ENCODE measurements at places on chromosomes 11 and 22.
A peak's percentile ranks its signal among the peaks of the same experiment; 100 is the strongest.

GRCh38 chr11:17792161-17792560 lies 57.6 kb downstream of the KCNC1 start:
- no peak for DNase-seq

DNA sequence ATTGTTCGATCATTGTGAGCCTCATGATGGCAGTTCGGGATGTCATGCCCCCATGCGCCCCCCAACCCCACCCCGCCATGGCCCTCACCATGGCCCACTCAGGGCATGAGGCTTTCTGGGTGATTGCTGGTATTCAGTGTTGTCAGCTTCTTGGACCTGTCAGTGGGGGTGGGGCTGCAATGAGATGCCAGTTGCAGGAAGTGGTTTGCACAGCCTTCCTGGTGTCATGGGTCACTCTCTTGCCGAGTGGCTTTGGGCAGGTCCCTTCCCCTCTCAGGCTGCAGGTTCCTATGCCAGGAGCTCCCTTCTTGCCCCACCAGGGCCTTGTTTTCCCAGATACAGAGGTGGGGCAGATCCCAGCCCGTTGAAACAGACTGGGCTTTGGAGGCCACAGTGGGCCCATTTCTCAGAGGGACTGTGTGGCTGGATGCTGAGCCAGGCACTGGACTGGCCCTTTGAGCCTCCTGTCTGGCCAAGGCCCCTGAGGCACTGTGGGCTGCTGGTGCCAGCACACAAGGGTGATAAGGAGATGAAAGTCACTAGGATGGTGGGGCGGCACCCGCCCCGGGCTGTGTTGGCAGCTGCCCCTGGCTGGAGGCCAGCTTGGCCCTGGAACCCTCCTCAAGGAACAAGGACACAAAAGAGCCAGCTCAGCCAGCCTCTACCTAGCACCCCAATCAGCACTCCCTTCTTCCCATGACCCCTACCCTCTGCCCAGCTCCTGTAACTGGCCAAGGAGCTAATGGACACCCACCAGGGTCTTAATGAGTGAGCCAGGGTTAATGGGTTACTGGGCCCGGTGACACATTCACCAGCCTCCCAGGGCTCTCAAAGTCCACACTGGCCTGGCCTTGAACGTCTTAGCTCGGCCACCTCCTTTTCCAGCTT lies 1.5 kb upstream of the GGT1 start:
- peak; percentile 46 for DNase-seq

DNA sequence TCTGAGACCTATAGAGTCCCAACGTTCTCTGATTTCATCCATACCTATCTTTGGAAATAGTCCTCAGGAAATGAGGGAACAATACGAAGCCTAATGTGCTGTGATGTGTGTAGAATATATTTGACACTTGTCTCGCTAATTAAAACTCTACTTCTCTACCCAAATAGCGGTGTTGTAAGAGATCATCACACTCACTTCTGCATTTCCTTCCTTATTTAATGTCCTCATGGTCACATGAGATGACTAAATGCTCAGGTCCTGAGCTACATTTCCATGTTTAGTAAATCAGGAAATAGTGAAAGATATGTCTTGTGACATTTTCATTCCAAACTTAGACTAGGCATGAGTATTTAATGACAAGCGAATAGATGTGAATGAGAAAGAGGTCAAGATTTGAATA lies 112.3 kb downstream of the MAML2 start:
- no peak for DNase-seq

- DNase-seq = no peak
These were observed 415.4 kb downstream of the MN1 start for GRCh38 chr22:27386186-27386585.

GRCh38 chr22:41425660-41426365 lies 20.8 kb downstream of the TOB2 start:
- DNase-seq = no peak

DNA sequence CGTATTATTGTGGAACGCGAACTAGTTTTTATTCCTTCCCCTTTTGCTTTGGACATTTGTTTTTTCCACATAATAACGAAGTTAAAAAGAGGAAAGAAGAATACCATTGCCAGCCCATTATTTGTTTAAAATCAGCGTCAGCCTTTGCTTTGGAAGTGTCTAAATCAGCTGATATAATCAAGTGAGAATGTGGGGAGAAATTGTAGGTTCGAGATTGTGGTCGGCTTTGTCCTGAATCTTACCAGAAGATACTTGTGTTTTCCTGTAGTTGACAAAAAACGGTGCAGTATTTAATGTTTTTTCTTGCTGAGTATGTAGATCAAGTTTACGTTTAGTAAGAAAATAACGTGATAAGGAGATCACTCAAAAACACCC lies 935 bp downstream of the ZNF143 start:
- DNase-seq = no peak

- peak; percentile 31 for DNase-seq
These were observed 7.0 kb upstream of the CASP12 start for GRCh38 chr11:104905271-104905670.

DNA sequence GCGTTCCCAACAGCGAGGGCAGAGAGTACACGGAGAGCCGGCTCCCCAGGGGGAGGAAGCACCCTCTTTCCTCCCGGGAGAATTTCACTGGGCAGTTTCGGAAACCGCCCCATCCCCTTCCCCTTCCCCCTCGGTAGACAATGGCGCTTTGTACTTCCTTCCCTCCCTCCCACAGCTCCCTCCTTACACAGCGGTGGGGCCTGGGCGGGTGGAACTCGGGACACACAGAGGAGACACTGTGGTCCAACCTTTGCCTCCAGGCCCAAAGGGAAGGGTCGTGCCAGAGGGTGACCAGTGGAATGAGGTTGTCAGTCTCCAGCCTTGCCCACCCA lies 4.3 kb downstream of the SMTN start:
- DNase-seq = no peak

- DNase-seq = no peak
These were observed 41.6 kb downstream of the PRCP start for GRCh38 chr11:82858556-82859091.

GRCh38 chr11:31714840-31715239 lies 96.3 kb downstream of the PAX6 start:
- no peak for DNase-seq

DNA sequence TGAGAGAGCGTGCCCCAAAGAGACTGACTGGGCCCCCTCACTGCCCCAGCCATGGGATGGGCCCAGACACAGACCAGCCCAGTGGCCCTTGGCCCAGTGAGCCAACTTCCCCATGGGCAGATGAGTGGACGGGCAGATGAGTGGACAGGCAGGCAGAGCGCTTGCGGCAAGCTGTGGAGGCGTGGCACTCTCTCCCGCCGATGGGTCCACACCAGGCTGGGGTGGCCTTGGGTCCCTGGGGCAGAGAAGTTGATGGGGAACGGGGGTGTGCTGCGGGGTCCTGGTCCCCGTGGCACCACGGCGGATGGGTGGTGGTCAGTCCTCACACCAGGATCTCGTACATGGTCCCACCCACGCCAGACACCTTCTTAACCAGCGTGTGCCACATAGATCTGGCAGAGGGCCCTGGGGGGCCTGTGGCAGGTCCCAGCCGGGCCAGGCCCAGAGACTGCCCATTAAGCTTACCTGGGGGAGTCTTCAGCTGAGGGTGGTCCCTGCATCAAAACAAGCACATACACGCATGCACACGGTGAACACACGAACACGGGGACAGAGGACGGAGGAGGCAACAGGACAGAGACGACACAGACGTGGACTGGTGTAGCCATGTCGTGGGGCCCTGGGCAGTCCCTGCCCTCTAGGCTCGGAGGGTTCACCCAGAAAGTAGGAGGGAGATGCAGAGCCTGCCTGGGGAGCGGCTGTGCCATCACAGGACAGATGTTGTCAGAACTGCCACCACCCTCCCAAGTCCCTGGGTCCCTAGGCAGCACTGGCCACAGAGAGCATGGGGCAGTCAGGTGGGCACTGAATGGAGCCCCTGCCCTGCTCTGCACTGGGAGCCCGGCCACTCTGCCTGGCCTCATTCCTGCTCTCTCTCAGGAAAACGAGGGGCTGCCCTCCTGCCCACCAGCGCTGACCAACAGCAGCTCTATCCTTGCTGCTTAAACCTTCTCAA lies 182.2 kb downstream of the IGLL1 start:
- no peak for DNase-seq

- DNase-seq = no peak
These were observed 16.3 kb downstream of the SMCO4 start for GRCh38 chr11:93526641-93527583.

- DNase-seq = no peak
These were observed 80.6 kb downstream of the GRIA4 start for GRCh38 chr11:105690467-105690866.

- no peak for DNase-seq
These were observed 334.7 kb upstream of the NARS2 start for GRCh38 chr11:78909386-78909785.

DNA sequence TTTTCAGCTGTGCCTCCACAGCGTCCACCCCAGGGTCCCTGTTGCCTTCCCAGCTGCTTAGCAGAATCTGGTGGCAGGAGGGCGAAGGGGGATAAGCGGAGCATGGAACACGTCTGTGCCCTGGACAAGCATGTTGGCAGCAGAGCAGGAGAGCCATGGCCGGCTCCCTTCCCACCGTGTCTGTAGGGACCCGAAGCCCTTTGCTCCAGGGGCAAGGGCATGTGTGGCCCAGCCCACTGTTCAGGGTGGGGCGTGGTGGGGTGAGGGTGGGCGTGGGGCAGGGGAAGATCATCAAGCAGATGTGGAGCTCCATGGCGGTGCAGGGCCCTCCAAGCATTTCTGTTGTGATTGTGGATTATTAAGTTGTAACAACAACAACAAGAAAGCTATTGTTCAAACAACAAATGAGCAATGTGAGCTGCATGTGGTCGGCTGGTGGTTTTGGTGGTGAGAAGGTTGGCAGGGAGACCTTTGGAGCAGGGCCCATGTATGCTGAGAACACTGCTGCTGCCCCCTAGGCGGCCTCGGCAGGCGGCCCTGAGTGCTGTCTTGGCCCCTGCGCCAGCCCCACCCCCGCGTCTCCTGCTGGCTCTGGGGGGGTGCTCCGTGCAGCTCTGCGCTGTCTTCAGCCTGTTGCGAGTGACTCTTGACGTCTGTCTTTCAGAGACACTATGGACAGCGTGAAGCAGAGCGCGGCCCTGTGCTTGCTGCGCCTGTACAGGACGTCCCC lies 50.9 kb downstream of the AP2A2 start:
- DNase-seq = no peak

DNA sequence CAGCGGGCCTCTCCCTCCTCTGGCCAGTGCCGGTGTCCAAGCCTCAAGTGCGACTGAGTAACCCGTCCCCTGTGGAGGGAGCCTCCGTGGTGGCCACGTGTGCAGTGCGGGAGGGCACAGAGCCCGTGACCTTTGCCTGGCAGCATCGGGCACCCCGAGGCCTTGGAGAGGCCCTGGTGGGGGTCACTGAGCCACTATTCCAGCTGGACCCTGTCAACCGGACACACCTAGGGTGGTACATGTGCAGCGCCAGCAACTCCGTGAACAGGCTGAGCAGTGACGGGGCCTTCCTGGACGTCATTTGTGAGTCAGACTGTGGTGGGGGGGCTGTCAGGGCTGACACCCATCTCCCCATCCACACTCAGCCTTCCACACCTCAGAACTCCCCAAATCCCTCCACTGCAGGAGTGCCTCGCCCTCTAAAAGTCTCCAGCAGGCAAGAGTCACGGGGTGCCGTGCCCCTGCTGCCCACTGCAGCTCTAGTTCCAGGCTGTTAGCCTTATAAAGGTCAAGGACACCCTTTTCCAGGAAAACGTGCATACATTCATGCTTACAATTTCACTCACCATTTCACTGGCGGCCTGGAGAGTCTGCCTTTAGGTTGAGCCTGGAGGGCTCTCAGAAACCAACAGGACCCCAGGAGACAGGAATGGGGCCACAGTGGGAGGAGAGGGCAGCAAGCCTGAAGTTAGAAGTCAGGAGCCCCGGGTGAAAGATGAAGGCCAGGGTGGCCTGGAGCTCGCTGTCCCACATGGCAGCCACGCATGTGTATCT lies 2.6 kb downstream of the VSIG10L2 start:
- DNase-seq = no peak

DNA sequence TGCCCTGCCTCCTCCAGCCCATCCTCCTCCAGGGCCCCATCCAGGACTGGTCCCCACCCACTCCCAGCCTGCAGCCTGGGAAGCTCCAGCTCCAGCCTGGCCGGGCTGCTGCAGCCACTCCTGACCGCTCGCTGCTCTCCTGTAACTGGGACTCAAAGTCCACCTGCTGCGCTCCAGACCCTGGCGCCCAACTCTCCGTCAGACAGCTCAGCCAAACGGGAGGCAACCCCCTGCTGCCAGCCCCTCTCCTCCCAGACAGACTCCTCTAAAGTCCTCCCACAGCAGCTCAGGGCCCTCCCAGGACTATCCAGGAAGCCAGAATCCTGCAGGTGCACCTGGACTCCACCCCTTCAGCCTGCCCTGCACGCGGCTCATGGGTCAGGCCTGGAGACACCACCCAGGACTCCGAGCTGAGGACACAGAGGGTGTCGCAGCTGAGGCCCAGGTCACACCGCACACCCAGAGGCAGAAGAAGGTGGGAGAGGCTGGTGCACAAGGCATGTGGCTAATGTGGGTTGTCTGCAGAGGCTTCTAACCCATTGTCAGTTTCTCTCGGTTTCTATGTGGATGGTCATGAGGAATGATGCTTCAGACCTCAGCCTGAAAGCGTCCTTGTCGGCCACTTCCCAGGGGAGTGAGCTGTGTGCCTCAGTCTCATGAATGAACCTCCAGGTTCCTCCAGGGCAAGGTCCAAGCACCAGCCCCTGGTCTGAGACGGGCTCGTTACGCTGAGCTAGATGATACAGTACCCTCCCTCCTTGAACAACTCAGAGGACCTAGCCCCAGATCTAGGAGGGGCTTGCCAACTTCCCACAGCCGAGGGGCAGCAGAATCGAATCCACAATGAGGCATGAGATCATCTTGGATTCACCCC lies 1514.8 kb downstream of the TBC1D22A start:
- DNase-seq = no peak

DNA sequence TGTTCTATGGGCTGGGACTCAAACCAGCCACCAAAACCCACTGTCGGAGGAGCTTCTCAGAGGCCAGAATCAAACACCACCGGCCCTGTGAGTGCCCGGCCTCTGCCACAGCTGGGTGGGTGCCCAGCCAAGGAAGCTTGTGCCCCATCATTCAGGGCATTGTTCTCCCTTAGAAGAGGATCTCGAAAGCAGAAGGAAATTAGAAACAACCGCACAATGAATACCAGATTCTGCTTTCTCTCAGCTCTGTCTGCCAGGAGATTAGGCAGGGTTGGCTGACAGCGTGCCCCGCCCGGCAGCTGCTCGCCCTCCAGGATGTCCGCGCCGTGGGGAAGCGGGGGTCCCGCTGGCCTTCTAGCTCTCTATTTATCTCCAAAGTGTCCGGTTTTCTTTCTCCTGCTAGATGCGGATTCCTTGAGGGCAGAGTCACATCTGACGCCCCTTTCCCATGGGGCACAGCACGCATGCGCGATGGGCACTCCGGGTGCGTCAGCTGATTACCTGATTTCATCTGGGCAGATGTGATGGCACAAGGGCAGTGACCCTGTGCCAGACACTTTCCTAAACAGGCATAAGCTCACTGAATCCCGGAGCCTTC lies 25.5 kb downstream of the SCGB1A1 start:
- DNase-seq = no peak

- no peak for DNase-seq
These were observed 174.9 kb downstream of the ST3GAL4 start for GRCh38 chr11:126530416-126530815.

- peak; percentile 31 for DNase-seq
These were observed 8.5 kb upstream of the CCDC89 start for GRCh38 chr11:85694385-85694980.

Data from T47D (cell line).